ENCODE measurements at places on chromosomes 3 and 15.

GRCh38 chr15:101135532-101136166 is 116.2 kb downstream of the CHSY1 start:
- no peak for DNase-seq

- no peak for DNase-seq
These were observed 17.5 kb upstream of the ALPK3 start for GRCh38 chr15:84799511-84800187.

DNA sequence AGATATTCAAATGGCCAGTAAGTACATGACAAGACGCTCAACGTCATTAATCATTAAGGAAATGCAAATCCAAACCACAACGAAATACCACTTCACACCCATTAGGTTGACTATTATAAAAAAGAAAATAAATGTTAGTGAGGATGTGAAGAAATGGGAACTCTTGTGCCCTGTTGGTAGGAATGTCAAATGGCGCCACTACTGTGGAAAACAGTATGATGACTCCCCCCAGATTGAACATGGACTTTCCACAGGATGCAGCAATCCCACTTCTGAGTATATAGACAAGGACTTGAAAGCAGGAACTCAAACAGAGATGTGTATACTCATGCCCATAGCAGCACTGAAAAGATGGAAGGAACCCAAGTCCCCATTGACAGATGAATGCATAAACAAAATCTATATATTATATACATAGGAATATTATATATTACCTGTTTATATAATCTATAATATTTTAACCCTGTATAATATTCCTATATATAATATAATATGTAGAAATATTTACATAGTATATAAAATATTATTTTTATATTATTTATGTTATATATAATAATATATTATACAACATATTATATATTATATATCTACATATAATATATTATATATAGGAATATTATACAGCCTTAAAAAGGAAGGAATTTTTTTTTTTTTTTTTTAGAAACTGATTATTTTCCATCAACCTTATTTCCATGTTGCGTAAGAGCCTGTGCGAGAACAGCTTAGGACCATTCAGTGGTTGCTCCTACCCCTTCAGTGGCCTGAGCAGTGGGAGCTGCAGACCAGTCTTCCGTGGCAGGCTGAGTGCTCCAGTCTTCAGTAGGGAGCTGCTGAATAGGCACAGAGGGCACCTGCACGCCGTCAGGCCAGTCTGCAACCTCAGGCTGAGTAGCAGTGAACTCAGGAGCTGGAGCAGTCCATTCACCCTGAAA is 17.6 kb upstream of the PIGZ start:
- no peak for DNase-seq

GRCh38 chr3:160852856-160853255 is 96.8 kb downstream of the PPM1L start:
- no peak for DNase-seq

- no peak for DNase-seq
These were observed 328.0 kb upstream of the CDIN1 start for GRCh38 chr15:36251450-36251849.

DNA sequence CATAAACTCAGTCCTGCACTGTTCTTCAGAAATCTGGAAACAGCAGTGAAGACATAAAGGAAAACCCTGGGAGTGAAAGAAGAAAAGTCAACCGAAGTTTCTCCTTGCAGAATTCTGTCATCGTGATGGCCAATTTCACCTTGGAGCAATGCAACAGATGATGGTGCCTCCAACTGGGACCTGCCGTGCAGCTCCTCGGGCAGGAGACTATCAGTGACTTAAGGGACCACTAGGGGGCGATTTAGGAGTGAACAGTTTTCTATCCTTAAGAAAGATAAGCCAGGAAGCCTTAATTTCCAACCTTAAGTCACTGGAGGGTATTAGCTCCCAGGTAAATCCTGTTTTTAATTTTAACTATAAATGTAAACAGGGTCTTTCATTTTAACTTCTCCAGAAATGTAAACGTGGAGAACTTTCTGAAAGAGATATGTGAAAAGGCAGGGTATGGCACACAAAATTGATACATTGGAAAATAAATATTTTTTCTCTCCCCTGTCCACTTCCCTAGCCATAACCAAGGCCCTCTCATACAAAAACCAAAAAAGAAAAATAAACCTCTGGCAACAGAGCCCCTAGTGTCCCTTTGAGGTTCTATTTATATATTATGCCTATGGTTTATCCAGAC is 116.3 kb downstream of the PDZRN3 start:
- no peak for DNase-seq

- DNase-seq = no peak
These were observed 36.9 kb upstream of the SFMBT1 start for GRCh38 chr3:53082736-53083135.

- DNase-seq = no peak
These were observed 76.9 kb downstream of the ETFA start for GRCh38 chr15:76234337-76234889.

DNA sequence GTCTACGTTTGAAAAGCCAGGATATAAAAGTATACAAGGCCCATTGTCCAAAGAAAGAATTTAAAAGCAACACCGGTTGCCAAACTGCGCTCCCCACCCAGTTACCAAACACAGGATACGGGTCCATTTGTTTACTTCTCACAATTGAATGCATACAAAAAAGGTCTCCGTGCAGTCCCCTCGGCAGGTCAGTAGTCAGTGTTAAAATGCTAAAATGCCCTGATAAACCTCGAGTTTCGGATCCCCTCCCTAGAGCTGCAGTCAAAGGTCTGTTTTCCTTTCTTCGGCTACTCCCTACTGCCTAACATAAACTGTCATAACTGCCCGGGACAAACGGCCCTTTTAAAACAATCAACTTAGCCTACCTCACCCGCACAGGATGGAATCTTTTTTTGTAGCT is 534.6 kb downstream of the FOXP1 start:
- no peak for DNase-seq

DNA sequence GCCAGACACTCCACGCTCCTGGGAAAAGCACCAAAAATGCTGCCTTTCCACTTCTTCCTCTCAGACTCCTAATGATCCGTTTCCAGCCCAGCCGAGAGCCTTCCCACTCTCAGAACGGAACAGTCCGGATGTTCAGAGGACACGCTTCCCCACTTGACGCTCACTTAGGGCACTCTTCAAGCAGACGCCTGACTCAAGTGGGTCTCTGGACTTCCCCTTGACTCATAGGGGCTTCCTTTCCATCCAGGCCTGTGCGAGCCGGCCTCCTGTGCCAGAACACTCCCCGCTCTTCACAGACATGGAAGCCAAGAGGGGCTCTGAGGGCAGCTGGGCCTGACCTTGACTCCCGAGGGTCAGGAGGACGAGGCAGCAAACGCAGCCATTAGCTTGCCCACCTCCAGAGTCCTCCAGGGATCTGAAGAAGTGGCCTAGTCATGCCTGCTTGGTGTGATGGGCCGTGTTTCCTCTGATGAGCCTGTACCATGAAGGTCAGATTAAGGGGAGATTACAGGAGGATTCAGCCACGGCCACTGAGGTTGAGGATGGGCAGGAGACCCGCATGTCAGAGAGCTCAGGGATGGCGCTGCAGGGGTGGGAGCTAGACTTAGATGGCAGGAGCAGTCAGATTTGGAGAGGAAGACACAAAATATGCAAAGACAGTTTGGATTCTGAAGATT is 114.7 kb upstream of the TLE3 start:
- DNase-seq = no peak

GRCh38 chr3:149895769-149896168 is 74.9 kb downstream of the PFN2 start:
- no peak for DNase-seq

All from stimulated activated CD8-positive, alpha-beta memory T cell treated with anti-CD3 and anti-CD28 coated beads, Interleukin-15, amount 100 ng/mL, for 1 hour (primary cell).